ENCODE measurements at places on chromosomes 16 and 17.

GRCh38 chr17:10003705-10004104, 98.6 kb upstream of the RCVRN start:
- no peak for DNase-seq

GRCh38 chr16:69064764-69065313, 40.6 kb upstream of the HAS3 start:
- no peak for DNase-seq

GRCh38 chr17:72444517-72445054, 323.8 kb downstream of the SOX9 start:
- DNase-seq = no peak

DNA sequence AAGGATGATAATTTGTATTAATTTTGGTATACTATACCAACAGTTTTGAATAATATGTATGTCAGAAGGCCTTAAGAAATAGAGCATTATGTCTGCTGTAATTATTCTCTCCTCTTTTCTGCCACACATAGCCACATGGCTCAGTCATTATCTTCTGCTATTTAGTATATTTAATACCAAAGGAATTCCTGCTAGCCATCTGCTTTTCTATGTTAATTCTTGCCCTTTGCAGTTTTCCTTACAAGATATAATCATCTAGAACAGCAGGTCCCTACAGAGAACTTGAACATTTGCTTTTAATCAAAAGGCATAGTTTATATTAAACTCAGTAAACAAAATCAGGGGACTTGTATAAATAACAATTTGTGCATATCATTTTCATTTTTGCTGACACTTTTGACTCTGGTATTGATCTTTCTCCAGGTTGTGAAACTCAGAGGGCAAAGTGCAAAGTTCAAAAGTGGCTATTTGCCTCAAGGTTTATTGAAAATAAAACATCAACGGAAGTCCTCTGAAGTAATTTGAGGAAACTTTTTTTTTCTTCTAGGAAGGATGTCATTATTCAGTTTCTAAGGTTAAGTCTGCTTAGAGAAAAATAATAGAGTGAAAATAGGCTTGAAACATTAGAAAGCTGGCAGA, 702.0 kb downstream of the KCNJ2 start:
- DNase-seq = no peak

GRCh38 chr17:50976951-50977472, 110.9 kb upstream of the TOB1 start:
- no peak for DNase-seq

DNA sequence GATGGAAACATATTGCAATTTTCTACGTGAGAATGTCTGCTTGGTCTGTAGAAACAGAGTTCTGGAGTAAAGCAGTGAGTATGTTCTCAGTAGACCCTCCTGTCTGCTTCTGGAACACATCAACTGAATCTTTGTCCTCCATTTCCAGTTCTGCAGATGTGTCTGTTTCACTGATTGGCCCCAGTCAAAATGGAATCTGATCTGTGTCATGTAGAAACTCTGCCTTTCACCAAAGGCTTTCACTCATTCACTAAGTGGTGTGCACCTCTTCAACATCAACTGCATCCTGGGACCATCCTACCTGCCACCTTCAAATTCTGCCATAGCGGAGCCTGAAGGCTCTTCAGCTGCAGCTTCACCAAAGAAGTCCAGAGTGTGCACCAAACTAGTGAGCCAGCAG, 2.8 kb upstream of the ZNF267 start:
- DNase-seq = no peak

- no peak for DNase-seq
Measured at GRCh38 chr16:69613378-69614154, 47.8 kb downstream of the NFAT5 start.

GRCh38 chr17:33389504-33390135, 96.5 kb upstream of the ASIC2 start:
- no peak for DNase-seq

DNA sequence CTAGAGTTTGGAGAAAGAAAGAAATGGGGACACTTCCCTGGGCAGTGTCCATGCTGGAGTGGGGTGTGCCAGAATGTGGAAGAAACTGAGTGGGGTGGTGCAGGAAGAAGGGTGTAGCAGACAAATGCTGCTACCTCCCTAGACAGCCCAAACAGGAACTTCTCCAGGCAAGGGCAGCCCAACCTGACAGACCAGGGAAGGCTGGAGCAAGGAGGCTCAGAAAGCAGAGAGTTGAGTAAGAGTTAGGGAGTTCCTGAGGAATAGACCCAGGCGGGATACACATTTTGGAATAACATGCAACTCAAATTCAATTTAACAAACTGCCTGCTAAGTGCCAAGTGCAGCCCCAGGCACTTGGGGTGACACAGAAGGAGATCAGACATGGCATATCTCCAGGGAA, 1.0 kb upstream of the MYO18A start:
- DNase-seq = no peak

GRCh38 chr17:65638221-65638975, 77.0 kb upstream of the AXIN2 start:
- DNase-seq = no peak

GRCh38 chr16:62363501-62363900, 327.3 kb upstream of the CDH8 start:
- no peak for DNase-seq

GRCh38 chr17:40326014-40326831, 17.2 kb downstream of the RARA start:
- no peak for DNase-seq

DNA sequence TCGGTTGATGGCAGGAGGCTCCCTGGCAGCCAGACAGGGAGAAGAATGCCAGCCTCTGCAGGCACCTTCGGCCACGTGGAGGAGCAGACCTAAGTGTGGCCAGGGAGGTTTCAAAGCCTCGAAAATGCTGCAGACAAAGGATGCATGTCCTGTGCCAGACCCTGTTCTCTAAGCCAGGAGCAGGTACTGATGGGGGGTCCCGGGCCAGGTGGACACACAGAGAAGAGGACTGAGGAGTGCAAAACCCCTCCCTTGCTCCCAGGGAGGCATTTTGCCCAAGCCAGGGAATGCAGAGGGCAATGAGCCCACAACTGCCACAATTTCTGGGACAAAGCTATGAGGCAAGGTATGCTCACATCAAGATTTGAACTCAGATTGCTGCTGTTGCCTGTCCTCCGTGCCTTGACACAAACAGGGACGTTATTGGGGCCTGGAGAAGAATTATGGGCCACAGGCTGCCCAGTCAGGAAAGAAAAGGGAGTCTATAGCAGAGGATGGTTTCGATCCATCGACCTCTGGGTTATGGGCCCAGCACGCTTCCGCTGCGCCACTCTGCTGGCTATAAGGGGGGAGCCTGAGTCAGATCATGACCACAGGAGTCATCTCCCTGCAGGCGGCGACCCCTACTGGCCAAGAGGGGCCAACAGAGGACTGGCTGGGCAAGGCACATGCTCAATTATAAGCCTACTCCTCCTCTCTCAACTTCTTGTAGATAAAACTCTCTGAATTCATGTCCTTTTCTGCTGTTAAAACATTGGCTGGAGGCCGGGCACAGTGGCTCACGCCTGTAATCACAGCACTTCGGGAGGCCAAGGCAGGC, 25.1 kb upstream of the FOXK2 start:
- peak; percentile 79 for DNase-seq

- no peak for DNase-seq
Measured at GRCh38 chr16:1651094-1651973, 26.7 kb upstream of the JPT2 start.

DNA sequence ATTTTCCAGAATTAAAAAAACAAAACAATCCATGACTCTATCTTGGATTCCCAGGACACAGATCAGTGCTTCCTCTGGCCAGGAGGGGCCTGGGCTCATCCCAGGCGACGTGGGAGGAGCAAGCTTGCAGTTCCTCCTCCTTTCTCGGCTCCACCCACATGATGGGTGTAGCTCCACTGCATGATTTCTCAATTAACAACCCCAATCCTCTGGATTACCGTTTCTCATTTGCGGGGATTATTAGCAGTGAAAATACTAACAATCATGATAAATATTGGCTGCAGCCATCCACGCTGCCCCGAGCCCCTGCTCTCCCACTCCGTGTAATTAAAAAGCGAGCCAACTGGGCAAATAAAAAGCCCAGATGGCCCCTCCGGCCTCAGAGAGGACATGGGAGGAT, 46.4 kb upstream of the SDK2 start:
- DNase-seq = no peak

DNA sequence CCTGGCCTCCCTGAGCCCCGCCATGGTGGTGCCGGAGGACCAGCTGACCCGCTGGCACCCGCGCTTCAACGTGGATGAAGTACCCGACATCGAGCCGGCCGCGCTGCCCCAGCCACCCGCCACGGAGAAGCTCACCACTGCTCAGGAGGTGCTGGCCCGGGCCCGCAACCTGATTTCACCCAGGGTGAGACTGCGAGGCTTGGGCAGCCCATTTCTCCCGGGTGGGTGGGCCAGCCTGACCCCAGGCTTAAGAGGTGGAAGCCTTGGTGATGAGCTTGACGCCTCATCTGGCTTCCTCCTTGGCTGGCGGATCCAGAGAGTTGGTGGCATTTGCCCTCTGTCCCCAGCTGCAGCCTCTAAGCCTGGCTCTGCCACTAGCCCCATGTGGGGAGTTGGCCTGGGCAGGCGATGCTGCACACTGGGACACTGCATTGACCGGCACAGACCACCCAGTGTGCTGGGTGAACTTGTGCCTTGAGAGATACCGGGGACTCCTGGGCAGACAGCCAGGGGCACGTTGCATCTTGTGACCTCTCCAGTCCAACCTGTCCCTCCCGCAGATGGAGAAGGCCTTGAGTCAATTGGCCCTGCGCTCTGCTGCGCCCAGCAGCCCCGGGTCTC, 3.0 kb downstream of the CDT1 start:
- no peak for DNase-seq

- DNase-seq = no peak
Measured at GRCh38 chr16:82504836-82505235, 121.9 kb upstream of the CDH13 start.

DNA sequence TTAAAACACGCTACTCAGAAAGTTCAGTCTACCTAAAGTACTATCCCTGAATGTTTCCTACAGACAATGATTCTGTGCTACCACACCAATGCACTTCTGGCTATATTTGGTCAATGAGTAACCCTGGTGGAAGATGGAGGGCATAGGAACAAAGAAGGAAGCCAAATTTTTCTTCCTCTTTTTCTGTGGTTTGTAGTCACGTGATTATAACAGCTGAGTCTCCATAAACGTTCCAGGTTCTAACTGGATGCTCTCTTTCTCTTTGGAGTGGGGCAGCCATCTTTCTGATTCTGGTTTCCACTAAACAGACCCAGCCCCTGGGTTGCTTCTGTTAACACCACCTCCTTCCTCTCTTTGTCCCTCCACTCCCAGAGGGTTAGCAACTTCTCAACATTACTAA, 274.9 kb downstream of the CDH11 start:
- DNase-seq = no peak

DNA sequence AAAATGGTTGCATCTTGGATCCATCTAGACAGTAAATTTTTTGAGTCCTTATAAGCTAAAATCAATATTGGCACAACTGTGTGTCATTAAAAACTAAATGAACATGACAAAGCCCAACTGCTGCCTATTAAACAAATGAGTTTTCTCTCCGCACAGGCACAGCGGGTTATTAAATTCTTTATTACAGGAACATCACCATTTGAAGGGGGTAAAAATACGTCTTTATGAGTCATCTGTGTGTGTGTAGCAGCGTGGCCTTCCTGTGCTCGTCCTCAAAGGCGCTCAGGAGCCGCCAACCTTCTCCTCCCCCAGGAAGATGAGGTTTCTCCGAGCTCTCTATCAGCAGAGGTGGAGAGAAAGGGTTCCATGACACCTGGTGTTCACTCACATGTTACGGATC, 62.6 kb upstream of the SDK2 start:
- peak; percentile 62 for DNase-seq

- DNase-seq = no peak
Measured at GRCh38 chr16:82603784-82604411, 22.9 kb upstream of the CDH13 start.

DNA sequence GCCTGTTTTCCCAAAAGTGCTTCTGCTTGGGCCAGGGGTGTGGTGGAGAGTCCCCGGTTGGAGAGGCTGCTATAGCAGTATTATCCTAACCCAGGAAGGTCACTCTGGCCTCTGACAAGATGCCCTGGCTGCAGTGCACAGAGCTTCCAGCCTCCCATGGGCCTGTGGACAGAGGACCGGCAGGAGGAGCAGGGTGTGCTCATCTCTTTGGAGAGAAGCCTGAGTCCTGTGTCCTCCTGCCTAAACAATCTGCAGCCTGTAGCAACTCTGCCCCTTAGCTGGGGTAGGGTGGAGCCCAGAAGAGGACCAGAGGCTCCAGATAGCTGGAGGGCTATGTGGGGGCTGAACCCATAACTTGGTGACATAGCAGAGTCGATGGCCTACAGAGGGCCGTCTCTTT, 78.0 kb downstream of the MPRIP start:
- DNase-seq = no peak

DNA sequence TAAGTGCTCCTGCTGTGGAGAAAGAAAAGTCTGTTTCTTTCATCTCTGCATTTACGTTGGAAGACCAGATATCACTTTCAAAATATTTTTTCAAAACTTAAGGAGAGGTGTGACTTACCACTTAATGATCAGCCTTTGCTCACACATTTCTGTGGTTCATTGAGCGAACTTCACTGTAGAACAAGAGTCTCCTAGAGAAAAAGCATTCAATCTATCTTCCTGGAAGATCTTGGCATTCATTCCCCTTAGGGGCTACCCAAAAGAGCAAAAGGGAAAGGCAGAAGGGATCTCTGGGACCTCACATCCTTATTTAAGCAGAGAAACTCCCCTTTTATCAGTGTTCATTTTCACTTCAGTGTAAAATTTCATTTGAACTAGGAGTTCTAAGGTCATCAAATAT, 61.2 kb downstream of the HS3ST3A1 start:
- DNase-seq = no peak

DNA sequence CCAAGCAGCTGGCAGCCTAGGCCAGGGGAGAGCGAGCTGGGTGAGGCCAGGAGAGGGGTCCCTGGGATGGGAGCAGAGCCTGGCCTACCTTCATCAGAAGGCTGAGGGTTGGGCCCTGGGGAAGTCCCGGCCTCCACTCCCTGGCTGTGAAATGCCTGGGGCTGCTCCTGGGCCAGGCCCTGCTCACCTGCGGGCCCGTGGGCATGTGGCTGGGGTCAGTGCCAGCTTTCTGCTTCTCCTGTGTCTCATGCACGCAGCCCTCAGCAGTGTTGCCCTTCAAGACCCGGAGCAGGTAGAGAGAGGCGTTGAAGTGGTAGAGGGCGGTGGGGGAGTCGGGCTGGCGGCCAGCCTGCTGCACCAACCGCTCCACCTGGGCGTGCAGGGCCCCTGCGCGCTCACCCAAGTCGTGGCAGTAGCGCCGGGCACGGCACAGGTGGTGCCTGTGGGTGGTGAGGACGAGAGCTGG, 12.4 kb downstream of the MYBBP1A start:
- no peak for DNase-seq

- no peak for DNase-seq
Measured at GRCh38 chr16:57669476-57670162, 1.5 kb downstream of the ADGRG3 start.

DNA sequence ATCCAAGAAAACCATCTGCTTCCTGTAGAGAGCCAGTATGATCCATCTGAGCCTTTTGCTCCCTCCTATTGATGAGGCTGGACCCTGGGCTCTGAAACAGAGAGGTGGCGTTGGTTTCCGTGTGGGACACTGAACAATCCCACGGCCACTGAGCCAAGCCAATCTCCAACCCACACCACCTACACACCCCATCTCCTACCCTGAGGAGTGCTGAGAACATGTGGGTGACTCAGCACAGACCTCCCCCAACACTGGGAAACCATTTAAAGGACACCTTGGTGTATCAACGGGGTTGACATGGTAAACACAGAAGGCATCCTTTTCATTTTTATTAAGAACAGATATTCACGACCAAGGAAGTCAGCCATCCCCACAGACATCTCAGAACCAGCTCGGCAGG, 332.1 kb downstream of the SLC39A11 start:
- no peak for DNase-seq
